ENCODE measurements at places on chromosomes 16 and 17.

DNA sequence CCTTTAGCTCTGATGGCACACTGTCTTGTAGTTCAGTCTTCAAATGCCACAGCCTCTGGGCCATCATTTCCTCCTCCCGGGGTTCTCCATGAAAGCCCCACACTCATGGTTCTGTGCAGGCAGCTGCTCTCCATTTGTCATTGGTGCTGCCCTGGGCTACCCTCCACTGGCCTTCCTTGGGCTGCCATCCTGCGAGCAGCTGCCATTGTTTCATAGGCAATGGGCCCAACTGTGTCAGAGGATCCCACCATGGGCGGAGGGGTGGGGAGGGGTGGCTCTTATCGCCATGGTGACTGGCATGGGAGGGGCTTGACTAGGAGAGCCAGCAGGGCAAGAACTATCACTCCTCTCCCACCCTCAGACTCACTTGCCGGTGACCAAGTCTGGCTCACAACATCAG is 38.6 kb upstream of the BRD7 start:
- ATAC-seq, result no peak

- ATAC-seq, result no peak
Measured at GRCh38 chr17:41973408-41973811, 6.8 kb downstream of the CNP start.

DNA sequence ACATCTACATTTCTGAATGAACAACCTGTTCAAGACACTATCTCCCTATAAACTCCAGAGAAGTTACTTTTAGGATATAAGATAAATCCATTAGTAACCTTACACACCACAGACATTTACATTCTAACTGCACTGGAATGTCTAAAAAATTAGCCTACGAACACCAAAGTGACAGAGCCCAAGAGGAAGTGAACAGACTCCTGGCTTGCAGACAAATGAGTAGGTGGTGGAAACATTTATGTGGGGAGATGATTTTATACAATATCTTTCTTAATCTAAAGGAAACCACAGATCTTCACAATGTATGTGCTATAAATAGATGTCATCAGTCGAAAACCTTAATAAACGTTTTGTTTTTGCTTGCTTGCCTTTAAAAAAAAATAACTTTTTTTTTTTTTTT is 18.8 kb downstream of the ZNF652 start:
- no peak for ATAC-seq

GRCh38 chr17:32584792-32585191 is 98.0 kb downstream of the CDK5R1 start:
- ATAC-seq, result no peak

DNA sequence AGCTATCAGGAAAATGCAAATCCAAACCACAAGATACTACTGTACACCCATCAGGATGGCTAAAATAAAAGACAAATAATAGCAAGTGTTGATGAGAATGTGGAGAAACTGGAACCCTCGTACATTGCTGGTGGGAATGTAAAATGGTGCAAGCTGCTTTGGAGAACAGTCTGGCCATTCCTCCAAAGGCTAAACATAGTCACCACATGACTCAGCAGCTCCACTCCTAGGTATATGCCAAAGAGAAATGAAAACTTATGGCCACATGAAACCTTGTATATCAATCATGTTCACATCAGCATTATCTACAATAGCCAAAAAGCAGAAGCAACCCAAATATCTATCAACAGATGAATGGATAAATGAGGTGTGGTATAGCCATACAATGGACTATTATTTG is 28.5 kb downstream of the VAC14 start:
- ATAC-seq, result no peak

DNA sequence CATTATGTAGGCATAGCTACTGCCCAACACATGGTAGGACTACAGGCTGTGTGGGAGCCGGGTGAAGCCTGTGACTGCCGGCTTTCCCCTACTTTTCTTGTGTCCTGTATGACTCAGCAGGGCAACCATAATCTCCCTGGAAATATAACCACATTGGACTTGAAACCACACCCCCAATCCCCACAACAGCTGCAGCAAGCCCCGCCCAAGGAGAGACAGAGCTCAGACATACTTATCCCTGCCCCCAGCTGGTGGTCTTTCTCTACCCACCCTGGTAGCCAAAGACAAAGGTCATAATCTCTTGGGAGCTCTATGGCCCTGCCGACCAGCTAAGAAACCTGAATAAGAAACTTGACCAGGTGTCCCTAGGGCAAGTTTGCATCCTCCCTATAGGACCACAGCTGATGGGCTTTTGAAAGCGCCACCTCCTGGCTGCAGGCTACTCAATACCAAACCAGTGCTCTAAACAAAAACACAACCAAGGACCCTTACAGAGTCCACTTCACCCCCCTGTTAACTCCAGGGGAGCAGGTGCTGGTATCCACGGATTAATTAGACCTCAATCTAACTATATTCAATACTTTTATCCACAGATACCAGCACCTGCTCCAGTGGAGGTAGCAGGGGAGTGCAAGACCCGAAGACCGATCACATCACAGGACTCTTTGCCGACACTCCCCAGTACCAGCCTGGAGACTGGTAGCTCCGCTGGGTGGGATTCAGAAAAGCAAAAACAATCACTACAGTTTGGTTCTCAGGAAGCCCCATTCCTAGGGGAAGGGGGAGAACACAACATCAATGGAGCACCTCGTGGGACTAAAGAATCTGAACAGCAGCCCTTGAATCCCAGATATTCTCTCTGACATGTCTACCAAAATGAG is 91.2 kb downstream of the IRX5 start:
- no peak for ATAC-seq

DNA sequence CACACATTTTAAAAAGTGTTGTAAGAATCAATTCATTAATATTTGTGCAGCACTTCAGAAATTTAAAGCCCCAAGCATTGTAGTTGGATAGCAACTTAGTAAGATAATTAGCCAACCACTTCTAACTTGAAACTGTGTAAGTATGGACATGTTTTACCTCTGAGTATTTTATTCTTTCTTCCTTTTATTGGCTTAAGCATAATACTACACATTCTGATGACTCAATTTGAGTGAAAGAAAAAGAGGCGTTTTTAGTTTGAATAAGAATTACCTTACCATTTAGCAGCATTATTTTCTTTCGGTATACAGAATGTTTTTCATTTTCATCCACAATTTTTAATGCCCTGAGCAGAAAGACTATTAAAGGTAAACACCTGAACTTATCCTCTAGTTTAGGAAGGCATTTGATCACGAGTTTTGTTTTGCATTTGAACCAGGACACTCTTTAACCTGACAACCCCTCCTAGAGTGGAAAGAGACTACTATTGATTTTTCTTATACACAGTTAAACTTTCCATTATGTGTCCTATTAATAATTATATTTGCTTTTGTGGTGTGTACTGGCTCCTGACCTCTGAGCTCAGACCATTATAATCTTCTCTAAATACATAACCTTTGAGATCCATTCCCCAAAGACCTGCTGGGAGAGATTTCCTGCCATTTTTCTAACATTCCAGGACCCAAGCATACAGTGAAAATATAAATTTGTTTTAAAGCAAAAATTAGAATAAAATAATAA is 9.2 kb downstream of the NACA2 start:
- ATAC-seq, result no peak

Data from gastroesophageal sphincter (tissue), 4 donors.